ENCODE measurements at places on chromosomes 12 and 14. TPM values are rescaled to one million over a fixed set of nuclear protein-coding genes. Genes with fewer than 3 reads are reported as not detected.

Gene NEUROD4
- not detected for total RNA-seq

DNA sequence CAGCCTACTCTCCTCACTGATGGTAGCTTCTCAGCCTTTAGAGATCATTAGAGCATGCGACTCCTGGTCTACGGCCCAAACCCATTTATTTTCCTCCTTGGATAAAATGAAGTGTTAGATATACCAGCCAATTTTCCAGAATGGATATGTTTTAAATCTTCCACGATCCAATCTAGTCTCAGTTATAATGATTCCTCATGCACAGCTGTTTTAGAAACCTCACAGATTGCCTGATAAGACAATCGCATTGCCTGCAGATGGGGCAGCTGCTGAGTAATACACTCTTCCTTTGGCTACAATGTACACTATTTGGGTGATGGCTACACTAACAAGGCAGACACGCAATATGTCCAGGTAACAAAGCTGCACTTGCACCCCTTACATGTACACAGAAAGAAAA is 227.1 kb downstream of the GLT1D1 start:
- no peak for DNase-seq

- DNase-seq: no peak
Measured at GRCh38 chr12:9363145-9363544, 154.9 kb upstream of the PZP start.

DNA sequence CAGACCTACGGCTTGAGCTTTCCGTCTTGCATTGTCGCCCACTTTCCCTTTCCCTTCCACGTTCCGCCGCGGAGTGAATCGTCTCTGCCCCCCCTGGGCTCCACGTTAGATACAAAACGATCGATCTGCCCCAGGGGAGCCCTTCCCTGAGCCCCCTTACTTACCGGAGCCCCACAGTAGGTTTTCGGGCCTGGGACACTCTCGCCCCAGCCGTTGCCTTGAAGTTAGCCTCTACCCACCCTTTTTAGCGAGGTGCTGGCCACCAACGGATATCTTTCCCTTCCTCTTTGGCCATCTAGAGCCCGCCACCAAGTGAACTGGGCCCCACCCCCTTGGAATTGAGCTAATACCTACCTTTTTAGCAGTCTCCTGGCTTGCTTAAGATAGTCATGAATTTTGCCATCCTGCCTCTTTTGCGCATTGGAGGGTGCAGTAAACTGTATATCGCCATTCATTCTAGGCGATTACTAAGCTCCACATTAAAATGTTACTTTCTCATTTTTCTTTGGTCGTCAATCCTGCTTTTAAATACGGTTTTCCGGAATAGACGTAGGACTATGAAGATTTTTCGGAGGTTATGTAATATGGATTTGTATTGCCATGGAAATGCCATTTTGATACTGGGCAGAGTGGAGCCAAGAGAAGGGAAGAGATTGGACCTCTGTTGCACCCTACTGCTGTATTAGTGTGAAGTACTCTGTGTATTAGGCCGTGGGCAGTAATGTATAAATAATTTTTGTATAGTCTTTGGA is 764 bp downstream of the RBM25 start:
- DNase-seq: peak; percentile 18

GRCh38 chr12:119102274-119102673 is 76.5 kb upstream of the HSPB8 start:
- DNase-seq: no peak

- DNase-seq: no peak
Measured at GRCh38 chr12:65306366-65307168, 28.1 kb downstream of the MSRB3 start.

- peak; percentile 41 for DNase-seq
Measured at GRCh38 chr12:113030875-113031525, 25.5 kb upstream of the DTX1 start.

DNA sequence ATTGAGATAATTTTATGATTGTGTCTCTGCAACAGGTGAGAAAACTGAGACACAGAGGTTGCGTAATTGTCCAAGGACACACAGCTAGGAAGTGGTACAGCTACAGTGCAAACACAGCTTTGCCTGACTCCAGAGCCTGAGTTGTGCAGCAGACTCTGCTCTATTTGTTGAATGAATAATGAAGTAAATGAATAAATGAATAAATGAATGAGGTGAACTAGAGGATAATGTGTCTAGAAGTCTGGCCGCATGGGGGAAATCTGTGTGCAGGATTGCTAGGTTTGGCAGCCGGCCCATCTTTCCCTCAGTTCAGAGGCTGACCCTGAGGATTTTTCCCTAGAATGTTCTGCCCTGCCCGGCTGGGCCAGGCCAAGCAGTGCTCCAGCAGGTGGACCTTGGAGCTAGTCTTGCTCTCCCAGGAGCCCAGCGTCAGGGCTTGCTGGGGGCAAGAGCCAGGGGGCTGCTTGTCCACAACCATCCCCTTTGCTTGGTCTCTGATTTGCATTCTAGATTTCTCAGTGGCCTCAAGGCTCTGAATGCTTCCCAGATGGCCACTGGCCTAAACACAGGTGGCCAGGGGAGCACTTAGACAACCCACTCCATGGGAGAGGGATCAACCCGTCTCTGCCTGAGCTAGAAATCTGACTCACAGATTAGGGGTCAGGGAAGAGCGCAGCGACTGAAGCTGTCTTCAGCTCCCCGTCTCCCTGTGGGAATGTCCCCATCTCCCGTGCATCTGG is 225.2 kb downstream of the C12orf75 start:
- no peak for DNase-seq
